Stimulated activated CD4-positive, alpha-beta T cell treated with anti-CD3 and anti-CD28 coated beads, TNF-alpha, amount 100 ng/mL, for 1 hour (primary cell): ENCODE measurements at places on chromosomes 5 and 9.

GRCh38 chr5:624951-625230 lies 12.8 kb downstream of the CEP72 start:
- DNase-seq, result no peak

DNA sequence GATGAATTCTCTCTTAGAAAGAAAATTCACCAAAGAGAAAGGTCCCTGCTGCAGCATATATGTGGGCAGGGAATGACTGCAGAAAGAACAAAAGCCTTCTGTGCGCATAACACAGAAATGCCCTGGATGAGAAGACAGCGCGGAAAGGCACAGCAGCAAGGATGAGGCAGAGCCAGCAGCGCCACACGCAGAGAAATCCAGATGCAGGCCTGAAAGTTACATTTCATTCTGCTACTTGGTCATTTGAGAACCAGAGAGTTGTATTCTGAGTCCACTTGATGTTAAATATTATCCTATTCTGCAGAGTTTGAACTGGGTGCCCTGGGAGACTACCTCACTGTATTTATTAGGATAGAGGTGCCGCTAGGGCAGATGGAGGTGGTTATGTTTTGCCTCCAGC lies 68.5 kb downstream of the GLDC start:
- no peak for DNase-seq

DNA sequence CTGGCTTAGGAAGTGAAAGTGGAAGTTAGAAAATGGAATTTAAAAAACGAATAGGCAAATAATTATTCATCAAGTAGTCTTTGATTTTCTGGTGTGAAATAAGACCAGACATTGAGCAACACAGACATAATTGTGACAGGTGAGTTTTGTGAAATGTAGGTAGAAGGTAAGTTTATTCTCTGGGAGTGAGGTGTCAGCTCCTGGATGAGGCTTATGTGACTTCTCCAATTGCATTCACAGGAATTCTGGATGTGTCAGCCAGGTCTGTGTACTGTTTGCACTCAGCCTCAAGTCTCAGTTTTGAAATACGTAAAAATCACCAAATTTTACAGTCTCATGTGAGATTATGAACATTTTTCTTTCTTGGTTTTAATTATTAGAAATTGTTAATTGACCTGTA lies 537.6 kb downstream of the CETN3 start:
- DNase-seq, result no peak

DNA sequence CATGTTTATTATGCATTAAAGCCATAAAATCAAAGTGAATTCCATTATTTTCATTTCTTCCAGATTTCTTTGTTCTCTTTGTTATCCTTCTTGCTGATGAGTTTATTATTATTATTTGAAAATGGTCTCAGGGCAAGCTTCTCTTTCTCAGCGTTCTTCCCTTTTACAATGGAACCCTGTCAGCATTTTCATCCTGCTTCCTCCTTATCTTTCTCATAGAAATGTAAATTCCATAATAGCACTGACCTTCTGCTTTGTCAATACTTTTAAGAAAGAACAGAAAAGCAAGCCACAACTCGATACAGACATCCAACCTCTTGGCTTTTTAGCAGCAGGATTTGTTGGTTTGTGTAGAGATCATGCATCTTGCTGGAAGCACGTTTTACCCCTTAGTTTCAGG lies 114.0 kb upstream of the BASP1 start:
- no peak for DNase-seq

DNA sequence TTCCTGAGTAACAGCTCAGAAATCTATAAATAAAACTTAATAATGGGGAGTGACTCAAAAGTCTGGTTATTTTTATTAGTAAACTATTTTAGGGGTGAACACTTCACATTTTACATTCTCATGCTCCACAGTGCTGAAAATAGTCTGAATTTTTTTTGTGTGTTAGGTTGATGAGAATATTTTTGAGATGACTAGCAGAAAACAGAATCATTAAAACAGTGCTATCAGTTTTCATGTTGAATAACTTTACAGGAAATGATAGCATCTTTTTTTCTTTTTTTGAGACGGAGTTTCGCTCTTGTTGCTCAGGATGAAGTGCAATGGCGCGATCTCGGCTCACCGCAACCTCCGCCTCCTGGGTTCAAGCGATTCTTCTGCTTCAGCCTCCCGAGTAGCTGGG lies 60.3 kb downstream of the TMC1 start:
- no peak for DNase-seq

DNA sequence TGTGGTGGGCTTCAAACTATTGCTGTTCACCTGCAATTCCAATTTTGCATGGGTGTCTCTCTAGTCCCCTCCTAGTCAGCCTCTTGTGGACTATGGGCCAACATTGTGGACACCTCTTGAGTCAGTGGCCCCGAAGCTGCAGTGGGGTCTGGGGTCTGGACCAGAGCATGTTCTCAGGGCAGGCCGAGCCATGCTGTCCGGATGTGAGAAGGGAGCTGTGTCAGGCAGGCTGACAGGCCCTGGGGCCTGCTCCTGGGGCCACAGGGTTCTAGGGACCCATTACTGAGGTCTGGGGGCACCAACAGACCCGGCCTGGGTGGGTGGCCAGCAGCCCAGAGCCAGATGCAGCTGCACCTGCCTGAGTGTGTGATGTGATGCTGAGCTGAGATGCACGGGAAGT lies 16.5 kb upstream of the IRX4 start:
- no peak for DNase-seq

GRCh38 chr5:102850503-102850902 lies 95.4 kb downstream of the PAM start:
- no peak for DNase-seq

GRCh38 chr5:11334404-11334803 lies 569.8 kb downstream of the CTNND2 start:
- no peak for DNase-seq

GRCh38 chr9:86940774-86941173 lies 6.5 kb downstream of the GAS1 start:
- DNase-seq, result no peak

GRCh38 chr9:127489471-127490115 lies 38.3 kb downstream of the LRSAM1 start:
- no peak for DNase-seq

DNA sequence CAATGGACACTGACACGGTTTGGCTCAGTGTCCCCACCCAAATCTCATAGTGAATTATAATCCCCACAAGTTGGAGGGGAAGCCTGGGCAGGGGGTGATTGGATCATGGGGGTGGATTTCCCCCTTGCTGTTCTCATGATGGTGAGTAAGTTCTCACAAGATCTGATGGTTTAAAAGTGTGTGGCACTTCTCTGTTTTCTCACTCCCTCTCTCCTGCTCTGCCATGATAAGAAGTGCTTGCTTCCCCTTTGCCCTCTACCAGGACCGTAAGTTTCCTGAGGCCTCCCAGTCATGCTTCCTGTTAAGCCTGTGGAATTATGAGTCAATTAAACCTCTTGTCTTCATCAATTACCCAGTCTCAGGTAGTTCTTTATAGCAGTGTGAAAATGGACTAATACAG lies 115.8 kb upstream of the KIF2A start:
- DNase-seq, result no peak

GRCh38 chr5:32686799-32687498 lies 24.2 kb upstream of the NPR3 start:
- DNase-seq, result no peak

- no peak for DNase-seq
Measured at GRCh38 chr5:74903165-74903787, 37.1 kb upstream of the FAM169A start.

- no peak for DNase-seq
Measured at GRCh38 chr5:53178830-53179229, 69.3 kb upstream of the MOCS2 start.

GRCh38 chr9:4489919-4490704 lies at the start of gene SLC1A1:
SLC1A1 (plus strand) TSS chr9:4490468; CDS start chr9:4490680, 212 bp downstream.
- no peak for DNase-seq

DNA sequence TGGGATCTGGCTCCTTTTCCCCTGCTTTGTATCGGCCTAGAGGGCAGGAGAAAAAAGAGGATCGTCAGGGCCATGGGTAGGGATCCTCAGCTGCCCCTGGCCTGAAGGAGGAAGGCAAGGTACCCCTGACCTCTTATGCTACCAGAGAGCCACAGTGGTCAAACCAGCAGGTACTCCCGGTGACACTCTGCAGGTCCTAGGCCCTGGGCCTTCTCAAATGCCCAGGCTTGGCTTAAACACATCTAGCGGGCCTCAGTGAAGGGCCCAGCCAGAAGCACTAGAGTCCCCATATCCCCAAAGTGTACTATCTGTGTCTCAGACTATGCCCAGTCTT lies 3.5 kb downstream of the IRF1 start:
- DNase-seq, result no peak

DNA sequence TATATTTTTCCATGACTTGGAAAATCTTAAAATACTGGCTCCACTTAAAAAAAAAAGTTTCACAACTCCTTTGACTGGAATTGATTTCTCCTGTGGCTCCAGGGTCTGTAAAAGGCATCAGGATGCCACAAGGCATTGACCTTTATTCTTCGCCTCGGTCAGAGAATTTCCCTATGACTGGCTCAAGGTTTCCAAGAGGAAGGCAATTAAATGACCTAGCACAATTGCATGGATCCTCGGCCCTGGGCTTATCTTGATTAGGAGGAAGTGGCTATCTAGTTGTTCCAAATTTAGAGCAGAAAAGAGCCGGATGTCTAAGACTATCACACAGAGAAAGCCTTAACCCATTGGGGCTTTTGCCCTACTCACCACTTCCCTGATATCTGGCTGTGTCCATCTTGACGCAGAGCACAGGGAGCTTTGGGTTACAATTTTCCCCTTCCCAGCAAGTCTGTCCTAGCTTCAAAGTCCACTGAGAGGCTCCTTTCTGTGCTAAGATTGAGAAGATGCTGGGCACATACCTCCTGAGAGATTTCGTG lies 56.9 kb upstream of the COL15A1 start:
- DNase-seq, result no peak

- DNase-seq, result no peak
Measured at GRCh38 chr9:98127226-98127625, 8.2 kb upstream of the TRIM14 start.

- DNase-seq, result no peak
Measured at GRCh38 chr5:145247745-145248040, 587.4 kb downstream of the PRELID2 start.

GRCh38 chr9:38074441-38074961 lies 5.5 kb upstream of the SHB start:
- no peak for DNase-seq

DNA sequence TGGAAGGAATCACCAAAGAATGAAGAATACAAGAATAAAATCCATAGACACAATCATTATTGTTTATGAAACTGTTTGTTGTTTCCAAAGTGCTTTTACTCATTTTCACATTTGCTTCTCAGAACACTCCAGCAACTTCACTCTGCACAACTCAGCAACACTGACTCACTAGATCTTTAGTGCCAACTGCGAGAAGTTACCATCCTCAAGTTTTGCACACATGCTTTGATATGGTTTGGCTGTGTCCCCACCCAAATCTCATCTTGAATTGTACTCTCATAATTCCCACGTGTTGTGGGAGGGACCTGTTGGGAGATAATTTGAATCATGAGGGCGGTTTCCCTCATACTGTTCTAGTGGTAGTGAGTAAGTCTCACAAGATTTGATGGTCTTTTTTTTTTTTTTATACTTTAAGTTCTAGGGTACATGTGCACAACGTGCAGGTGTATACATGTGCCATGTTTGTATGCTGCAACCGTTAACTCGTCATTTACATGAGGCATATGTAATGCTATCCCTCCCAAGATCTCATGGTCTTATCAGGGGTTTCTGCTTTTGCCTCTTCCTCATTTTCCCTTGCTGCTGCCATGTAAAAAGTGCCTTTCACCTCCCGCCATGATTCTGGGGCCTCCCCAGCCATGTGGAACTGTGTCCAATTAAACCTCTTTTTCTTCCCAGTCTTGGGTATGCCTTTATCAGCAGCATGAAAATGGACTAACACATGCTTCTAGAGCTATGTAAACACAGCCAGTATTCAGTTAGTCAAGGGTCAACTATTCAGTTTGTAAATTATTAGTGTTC lies 36.9 kb downstream of the CLINT1 start:
- DNase-seq, result no peak

DNA sequence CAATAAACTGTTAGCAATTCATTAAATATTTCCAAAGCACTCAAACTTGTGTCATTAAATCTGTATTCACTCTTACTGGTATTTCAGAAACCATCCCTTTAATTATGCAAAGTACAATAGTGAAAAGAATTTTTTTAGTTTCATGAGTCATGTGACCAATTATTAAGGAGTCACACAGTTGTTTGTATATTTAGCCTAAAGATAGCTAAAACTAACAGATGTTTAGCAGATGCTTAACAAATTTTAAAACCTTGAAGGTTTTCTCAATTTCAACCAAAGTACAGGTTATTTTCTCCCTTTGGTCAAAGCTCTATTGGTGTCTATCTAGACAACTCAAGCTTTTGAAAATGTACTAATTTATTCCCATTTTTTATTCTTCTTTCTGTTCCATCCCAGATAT lies 44.1 kb downstream of the PJA2 start:
- no peak for DNase-seq

- DNase-seq, result no peak
Measured at GRCh38 chr5:168778536-168778935, 199.4 kb upstream of the PANK3 start.

DNA sequence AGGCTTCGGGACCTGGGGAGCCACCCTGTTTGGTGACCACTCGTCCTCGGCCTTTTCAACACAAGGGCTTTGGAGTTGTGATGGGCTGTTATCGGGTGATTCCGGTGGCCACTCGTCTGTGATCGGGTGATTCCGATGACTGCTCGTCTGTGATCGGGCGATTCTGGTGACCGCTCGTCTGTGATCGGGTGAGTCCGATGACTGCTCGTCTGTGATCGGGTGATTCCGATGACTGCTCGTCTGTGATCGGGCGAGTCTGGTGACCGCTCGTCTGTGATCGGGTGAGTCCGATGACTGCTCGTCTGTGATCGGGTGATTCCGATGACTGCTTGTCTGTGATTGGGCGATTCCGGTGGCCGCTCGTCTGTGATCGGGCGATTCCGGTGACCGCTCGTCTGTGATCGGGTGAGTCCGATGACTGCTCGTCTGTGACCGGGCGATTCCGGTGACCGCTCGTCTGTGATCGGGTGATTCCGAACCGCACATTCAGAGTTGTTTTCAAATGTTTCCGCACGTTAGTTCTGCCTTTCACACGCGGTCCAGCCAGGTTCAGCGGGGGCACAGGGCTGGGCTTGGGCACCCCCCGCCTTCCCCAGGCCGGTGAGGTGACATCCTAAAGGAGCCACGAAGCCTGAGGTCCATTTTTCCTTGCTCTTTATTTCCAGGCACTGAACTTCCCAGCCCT lies 30.3 kb downstream of the TPPP start:
- no peak for DNase-seq

- DNase-seq, result no peak
Measured at GRCh38 chr9:88653406-88653805, 118.4 kb downstream of the NXNL2 start.

DNA sequence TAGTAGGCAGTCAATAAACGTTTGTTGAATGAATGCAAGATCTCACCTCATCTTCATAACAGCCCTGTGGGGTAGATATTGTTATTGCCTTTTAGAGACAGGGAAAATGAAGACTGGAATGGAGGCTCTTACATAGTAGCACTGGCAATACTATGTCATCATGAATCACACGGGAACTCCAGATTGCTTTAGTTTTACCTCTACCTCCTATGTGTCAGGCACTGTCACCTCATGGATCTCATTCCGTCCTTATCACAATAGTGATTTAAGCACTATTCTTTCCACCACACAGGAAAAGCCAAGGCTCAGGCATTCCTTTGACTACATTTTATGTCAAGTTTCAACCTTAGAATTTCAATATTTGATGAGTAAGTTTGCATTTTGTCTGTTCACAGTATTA lies 2.9 kb upstream of the EPB41L4B start:
- no peak for DNase-seq

GRCh38 chr5:59062986-59063683 lies 480.3 kb downstream of the RAB3C start:
- no peak for DNase-seq
